CMK (cell line): ENCODE measurements at places on chromosomes 16 and 17.

DNA sequence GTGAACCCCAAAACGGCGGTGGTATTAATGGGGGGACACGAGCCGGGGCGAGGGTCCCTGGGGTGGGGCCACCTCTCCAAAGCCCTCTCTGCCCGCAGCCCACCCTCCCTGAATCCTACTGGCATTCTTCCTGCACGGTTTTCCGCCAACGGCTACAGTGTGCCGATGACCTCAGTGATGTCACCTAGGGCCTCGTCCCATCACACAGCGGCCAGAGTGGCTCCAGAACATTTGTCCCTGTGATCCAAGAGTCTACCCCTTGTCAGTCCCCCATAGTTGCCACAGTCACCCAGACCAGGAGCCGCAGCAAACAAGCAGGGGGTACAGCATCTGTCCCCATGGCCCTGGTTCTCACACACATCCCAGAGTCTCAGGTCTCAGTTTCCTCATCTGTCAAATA is 13.9 kb downstream of the ZFPM1 start:
- DNase-seq: no peak

DNA sequence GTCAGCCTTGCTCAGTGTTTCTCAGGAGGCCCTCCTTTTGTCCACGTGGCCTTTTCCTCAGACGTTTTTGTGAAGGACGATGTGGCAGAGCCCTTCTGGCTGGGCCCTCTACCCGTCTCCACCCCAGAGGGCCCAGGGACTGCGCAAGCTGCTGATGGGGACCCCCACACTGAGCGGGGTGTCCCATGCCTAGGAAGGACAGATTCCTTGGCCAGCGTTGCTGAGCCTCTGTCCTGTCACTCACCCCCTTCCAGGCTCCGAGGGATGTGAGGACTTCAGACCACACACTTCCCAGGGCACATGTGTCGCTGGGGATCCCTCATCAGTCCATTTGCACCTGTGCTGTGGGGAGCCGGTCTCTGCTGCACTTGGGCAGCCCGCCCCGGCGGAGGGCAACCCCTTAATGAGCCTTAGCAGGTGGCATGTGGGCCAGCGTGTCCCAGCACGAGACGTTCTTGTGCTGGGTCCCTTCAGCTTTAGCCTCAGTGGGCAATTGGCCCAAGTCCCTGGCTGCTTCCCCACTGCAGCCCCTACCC is 48.3 kb downstream of the NT5M start:
- no peak for DNase-seq

- DNase-seq: no peak
These were observed 59.9 kb downstream of the BEAN1 start for GRCh38 chr16:66486773-66487579.

DNA sequence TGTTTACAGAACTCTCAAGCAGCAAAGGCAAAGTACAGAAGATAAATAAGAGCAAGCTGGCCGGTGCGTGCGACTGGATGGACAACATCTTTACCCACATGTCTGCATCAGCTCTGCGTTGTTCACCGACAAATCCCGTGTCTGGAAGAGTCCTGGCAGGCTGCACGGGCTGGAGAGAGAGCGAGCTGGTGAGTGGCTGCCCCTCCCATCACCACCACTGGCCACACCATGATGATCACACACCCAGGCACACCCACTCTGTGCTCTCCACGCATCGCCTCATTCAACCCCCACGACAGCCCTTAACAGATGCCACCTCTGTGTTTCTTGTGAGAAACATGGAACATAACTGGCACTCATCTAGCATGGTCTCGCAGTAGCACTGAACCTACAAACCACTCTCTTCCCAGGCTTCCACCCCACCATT is 59.2 kb downstream of the ANKRD11 start:
- no peak for DNase-seq

GRCh38 chr17:37026531-37026869 is 77.7 kb downstream of the AATF start:
- no peak for DNase-seq

GRCh38 chr17:83055911-83056582 is 23.4 kb upstream of the METRNL start:
- no peak for DNase-seq

DNA sequence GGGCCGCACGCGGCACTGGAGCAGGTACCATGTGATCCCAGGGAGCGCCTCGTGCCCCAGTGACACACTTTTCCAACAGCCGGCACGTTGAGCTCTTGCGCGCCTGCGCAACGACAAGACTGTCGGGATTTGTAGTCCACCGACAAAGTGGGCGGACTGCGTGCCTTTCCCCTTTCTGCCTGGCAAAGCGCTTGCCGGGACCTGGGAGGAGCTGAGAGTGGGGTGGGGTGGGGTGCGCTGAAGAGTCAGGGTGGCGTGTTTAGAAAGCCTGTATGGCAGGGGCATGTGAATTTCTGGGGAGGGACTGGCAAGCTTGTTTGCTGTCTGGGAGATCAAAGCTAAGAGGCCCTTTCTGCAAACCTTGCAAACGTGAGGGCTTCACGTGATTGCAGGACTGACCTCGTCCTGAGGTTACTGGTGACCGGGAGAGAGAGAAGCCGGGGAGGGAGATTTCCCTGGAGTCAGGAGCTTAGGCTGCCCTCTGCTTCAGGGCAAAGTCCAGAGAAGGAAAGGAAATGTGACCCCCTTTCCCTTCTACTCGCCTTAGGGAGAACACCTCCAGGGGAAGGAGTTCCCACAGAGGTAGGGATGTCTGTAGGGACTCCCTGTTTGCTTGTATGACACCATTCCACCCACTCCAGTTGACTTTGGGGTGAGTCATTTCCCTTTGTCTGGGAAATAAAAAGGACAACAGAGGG is 429 bp upstream of the NR1D1 start:
- peak; percentile 88 for DNase-seq

GRCh38 chr17:82297280-82297713 is 20.1 kb downstream of the CD7 start:
- DNase-seq: no peak

DNA sequence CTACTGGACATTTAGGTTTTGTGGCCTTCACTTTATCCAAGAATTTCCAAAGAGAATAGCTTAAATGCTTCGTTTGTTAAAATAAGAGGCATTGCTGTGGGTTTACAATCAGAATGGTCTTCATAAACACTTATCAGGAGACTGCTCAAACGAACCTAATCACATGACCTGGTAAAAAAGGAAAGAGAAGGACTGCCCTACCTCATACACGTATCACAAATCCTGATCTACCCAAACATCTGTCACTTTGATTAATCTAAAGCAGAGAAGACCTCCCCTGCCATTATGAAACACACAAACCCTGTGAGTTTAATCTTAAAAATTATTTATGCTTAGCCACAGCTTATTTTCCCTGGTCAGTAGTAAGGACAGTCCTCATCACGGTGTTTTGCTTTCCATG is 76.6 kb downstream of the PARN start:
- no peak for DNase-seq

- no peak for DNase-seq
These were observed 3.4 kb upstream of the KRT38 start for GRCh38 chr17:41444186-41444585.

GRCh38 chr16:12087901-12088421 is 111.4 kb downstream of the SNX29 start:
- DNase-seq: no peak

DNA sequence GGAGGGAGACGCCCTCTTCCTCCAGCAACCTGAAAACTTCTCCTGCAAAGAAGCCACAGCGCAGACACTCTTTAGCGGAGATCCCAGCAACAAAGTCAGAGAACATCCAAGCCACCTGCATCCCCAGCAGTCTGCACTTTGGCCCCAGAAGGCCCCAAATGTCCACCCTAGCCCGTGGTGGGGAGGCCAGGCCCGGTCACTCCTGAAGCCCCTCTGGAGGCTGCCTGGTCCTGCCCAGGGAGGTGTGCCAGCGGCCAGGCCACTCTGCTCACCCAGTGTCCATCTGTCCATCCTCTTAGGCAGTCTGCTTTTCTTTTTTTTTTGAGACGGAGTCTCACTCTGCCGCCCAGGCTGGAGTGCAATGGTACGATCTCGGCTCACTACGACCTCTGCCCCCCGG is 5.4 kb downstream of the HAGHL start:
- no peak for DNase-seq

DNA sequence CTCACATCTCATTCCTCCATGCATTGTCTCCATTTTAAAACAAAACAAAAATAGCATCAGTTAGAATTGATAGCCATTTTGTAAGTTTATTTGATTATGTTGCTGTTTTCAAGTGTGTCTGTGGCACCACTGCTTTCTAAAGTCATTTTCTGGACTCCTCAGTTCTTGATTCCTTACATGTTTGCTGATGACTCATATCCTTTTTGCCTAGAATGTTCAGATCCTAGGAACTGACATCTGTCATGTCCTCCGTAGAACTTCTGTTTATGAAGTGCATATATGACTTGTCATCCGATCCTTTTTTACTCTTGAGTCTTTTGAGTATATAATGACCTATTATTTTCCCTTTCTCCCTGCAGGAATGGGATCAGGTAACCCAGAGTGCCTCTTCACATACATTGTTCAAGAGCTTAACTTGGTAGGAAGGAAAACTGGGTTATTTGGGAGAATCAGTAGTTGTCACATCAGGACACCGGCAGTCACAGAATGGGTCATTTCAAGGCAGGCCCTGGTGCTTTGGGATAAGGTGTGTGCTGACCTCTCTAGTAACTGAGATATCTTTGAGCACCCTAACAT is 69.2 kb downstream of the MAP2K4 start:
- DNase-seq: no peak

GRCh38 chr16:72214821-72215220 is 42.9 kb upstream of the PMFBP1 start:
- DNase-seq: no peak

- DNase-seq: no peak
These were observed 90.7 kb downstream of the AXIN2 start for GRCh38 chr17:65470783-65471182.

DNA sequence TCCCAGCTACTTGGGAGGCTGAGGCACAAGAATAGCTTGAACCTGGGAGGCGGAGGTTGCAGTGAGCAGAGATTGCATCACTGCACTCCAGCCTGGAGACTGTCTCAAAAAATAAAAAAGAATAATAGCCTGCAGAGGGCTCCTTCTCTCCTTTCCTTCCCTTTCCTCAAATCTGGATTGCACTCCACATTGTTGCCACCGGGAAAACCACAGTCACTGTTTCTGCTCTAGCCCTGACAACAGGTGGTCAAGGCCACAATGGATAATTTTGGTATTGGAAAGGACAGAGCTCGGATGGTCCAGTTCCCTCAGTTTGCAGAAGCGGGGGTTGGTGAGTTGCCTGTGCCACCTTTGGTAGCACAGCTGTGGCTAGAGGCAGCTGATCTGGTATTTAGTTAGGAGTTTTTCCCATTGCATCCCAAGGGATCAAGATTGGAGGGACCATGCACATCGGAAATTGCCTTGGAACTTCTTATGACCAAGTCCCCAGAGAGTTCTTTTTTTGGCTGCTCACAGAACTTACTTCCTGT is 44.7 kb upstream of the PRSS54 start:
- DNase-seq: no peak

DNA sequence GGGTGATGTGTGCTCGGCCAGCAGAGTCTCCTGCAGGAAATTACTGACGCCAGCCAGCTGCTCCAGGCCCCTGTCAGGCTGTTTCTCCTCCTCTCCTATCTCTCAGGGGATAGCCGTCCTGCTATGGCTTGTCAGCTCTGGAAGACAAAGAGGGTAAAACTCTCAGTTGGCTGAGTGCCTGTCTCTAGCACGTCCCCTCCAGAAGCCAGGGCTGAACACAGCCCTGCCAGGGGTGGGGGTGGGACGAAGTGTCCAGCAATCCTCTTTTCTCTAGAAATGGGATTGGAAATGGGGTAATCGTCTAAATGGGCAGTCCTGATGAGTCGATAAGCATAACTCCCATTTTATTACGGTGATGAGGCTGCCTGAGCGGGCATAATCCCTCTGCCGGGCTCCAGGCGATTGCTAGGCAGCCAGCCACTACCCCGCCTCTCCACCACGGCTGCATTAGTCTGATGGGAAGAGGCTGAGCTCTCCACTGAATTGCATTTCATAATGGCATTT is 89.1 kb upstream of the GNAO1 start:
- no peak for DNase-seq

DNA sequence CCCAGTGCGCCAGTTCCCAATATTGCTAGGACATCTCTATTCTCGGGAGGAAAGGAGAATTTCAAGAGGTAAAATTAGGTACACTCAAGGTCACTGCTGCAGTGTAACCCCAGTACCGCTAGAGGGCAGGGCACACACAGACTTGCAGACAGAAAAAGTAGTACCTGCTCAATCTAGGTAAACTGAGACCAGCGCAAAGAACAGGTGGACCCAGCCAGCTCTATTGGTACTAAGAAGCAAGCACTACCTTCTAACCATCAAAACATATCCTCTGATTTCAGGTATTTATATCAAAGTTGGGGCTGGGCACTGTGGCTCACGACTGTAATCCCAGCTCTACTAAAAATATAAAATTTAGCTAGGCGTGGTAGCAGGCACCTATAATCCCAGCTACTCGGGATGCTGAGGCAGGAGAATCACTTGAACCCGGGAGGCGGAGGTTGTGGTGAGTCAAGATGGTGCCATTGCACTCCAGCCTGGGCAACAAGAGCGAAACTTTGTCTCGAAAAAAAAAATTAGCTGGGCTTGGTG is 3.6 kb upstream of the WDR81 start:
- DNase-seq: no peak

DNA sequence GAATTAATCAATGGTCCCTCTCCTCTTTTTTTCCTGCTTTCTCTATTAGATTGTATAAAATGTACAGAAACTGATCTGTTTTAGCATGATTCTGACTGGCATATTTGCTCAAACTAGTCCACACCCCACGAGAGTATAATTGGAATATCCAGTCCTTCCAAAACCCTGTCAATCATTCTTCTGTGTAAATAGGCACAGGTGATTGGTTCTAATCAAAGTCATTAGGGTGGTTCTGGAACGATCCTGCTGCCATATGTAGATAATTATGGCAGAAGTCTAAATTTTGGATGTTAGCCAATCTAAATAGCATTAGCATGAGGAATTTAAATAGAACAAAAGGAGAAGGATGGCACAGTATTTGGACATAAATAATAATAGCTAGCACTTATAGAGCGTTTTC is 165.7 kb downstream of the SHISA6 start:
- DNase-seq: no peak

- DNase-seq: no peak
These were observed 117.4 kb downstream of the PHKB start for GRCh38 chr16:47578573-47578972.

- DNase-seq: peak; percentile 5
These were observed 29.7 kb upstream of the WSB1 start for GRCh38 chr17:27264068-27264812.

DNA sequence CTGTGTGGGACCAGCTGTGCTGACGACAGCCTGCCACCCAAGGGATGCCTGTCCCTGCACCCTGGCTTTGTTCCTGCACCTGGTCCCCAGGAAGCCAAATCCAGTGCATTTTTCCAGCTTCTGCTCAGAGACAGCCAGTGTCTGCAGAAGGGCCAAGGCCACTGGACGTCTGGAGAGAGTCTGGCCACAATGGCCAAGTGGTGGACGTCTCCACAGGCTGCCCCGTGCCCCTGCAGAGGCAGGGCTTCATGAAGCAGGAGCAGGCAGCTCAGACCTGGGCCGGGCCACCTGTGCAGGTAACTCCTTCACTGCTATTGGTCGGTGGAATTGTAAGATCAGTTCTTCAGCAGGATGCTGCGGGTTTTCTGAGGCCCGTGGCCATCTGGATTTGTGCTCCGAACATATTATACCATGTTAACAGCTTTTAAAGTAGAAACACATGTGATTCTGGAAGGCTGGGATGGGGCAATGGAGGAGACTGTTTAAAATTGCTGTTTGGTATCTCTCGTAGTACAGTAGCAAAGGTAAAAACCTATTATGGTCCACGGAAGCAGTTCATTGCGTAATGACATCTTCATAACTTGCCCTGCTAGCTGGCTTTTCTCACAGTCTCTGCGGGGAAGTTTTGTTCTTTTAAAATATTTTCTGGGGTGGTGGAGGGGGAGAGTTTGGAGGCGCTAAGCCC is 185.3 kb downstream of the CCDC182 start:
- DNase-seq: no peak

GRCh38 chr17:79826841-79827578 is 12.2 kb downstream of the CBX4 start:
- DNase-seq: no peak
